ENCODE measurements at places on chromosomes 2 and 18. TPM values are rescaled to one million over a fixed set of nuclear protein-coding genes. Genes with fewer than 3 reads are reported as not detected.

- peak; percentile 50 for DNase-seq
These were observed 124.9 kb downstream of the PRKCE start for GRCh38 chr2:45776160-45776955.

- DNase-seq, result peak; percentile 87
These were observed 18.5 kb downstream of the PMAIP1 start for GRCh38 chr18:59918320-59918755.

The AKAIN1 gene
- total RNA-seq, result not detected

The HOXD10 gene
- total RNA-seq, result 0.62 TPM

DNA sequence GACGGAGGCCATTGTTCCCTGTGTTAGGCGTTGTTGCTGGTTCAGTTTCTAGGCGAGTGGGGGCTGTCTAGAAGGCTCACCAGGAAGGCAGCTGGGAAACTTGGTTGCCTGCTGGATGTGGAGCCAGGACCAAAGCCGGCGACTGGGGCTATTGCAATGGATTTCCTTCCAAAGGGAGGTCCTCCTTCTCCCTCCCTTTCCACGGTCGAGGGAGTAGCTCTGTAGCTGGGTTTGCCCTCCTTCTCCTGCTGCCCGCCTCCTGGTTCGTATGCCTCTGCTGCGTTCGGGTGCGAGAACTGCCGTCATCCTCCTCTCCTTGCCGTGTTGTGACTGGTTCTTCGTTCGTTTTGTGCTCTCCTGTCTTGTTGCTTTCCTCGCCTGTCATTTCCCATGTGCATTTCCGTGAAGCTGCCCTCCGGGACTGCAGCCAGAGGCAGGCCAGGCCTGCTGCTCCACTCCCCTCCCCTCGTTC, 203.4 kb downstream of the NEDD4L start:
- DNase-seq, result peak; percentile 65

GRCh38 chr2:8000870-8001269, 681.0 kb upstream of the ID2 start:
- no peak for DNase-seq

DNA sequence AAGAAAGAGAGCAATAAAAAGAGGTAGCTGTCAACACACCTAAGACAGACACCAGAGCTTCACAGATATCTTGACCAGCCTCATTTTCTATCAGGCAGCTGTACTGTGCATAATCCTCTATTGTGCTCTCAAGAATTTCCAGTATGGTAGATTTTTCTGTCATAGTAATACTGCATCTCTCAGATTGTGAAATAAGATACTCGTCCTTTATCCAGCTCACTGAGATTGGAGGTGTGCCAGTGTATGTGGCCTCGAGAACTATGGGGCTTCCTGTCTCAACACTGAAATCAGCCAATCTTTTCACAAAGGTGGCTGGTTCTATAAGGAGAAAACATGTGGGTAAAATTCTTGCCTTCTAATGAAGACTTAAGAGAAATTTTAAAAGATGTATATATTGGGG, 88.9 kb downstream of the TTN start:
- no peak for DNase-seq

- DNase-seq, result no peak
These were observed 286.2 kb downstream of the TMX3 start for GRCh38 chr18:68428661-68429060.

- DNase-seq, result no peak
These were observed 430.4 kb upstream of the HS6ST1 start for GRCh38 chr2:128748835-128749605.

DNA sequence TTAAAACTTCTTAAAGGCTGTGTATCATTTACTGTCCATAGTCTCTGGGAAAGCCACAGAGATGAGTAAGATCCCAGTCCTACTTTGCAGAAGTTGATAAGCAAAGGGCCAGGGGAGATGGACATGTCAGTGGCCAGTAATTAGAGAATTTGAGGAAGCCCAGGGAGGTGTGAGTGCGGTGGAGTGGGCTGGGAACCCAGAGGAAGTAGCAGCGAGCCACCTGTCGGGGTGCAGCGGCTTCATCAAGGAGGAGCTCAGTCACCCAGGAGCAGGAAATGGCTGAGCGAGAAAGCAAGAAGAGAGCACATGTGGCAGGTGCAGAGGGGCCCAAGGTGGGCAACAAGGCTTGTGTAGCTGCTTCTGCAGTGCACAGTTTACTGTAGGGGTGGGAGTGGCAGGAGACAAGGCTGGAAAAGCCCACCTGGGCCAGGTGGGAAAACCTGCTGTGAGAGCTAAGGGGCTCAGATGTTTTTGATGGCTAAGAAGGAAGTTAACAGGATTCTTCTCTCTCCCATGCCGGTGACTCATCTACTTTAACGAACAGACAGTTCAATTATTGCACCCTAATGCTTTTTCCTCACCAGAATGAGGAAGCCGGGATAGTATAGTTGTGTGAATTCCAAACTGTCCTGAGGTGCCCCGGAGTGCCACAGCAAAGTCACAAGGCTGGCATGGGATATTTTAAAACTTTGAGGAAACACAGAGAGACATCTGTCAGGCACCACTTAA, 34.8 kb upstream of the MGAT5 start:
- DNase-seq, result no peak

DNA sequence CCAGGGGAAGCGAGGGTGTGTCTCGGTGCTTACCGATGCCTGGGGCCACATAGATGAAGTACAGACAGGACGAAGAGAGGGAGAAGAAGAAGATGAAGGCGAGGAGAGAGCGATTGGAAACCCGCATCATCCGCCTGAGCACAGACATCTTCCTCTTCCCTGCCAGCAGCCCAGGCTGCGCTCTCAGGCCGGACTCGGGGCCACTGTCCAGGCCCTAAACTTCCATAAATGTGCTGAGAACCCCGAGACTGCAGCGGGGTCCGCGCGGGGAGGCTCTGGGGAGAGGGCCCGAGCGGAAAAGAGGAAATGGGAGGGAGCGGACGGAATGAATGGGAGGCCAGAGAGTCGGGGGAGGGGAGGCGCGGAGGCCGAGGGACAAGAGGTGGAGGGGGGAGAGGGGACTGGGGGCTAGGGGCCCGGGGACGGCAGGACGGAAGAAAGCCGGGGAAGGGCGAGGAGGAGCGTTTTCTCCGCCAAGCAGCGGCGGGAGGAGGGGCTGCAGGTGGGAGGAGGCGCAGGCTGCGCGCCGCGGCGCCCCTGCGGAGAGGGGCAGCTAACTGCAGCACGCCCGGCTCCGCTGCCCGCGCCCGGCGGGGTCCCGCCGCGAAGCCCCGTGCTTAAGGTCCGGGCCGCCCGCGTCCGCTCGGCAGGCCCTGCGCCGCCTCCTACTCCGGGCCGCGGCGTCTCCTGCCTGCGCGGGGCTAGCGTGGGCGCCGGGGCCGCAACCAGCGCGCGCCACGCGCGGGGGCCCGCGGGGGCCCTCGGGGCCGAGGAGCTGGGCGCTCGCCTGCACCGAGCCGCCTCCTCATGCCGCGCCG, at the start of gene B4GALT6:
Gene B4GALT6 (minus strand): TSS at position 303 of the 818 bp plus-strand sequence. CDS start 155 bp downstream, at position 148.
- peak; percentile 68 for DNase-seq

GRCh38 chr2:122034777-122035176, 279.3 kb downstream of the TSN start:
- DNase-seq, result no peak
